ENCODE measurements at places on chromosomes 2 and 18.

- DNase-seq, result no peak
Measured at GRCh38 chr2:75047992-75048625, 89.7 kb downstream of the POLE4 start.

GRCh38 chr18:26336572-26336971, 110.3 kb downstream of the TAF4B start:
- DNase-seq, result no peak

GRCh38 chr2:99876956-99877355, 265.4 kb downstream of the AFF3 start:
- no peak for DNase-seq

GRCh38 chr2:8418721-8419120, 263.1 kb upstream of the ID2 start:
- DNase-seq, result no peak

GRCh38 chr2:236774171-236774570, 204.5 kb downstream of the ACKR3 start:
- no peak for DNase-seq

Data from stimulated activated CD8-positive, alpha-beta memory T cell treated with anti-CD3 and anti-CD28 coated beads, Interleukin-15, amount 100 ng/mL, for 48 hours (primary cell).